K562 (cell line): ENCODE measurements at places on chromosomes 2 and 18. TPM values are rescaled to one million over a fixed set of nuclear protein-coding genes. Genes with fewer than 3 reads are reported as not detected.

DNA sequence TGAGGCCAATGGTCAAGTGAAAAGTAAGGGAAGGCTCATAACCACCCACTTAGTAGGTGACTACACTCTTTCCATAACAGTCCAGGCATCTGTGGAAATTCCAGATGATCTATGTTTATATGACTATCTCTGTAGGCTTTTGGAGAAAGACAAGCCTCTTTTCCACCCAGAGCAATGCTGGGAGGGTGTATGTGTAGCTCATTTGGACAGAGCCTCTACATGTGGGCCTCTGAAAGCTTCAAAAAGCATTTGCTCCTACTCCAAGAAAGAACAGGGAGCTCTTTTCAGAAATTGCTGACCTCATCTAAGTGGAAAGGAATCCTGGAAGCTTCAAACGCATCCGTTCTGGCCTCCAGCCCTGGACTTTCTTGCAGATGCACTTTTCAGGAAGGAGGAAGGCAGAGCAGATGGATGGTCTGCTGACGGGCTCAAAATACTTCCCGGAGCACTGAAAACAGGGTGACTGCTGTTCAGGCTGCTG, 308.7 kb downstream of the LRATD1 start:
- no peak for DNase-seq

DNA sequence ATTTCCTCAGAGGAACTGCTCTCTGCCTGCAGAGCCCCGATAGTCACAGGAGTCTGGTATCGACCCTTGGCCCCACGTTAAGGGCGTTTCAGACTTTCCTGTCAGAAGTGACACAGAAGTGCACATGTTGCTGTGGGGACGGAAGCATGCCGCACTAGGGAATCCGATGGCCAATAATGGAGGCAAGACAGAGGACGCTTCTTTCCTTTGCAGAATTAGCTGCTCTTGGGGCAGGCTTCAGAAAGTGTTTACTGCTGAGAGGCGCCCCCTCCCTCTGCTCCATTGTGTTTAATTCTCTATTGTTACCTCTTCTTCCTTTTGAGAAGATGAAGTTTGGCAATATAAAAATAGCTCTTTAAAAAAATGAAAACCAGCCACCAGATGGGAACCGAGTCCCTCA, 118.6 kb upstream of the EML6 start:
- no peak for DNase-seq

DNA sequence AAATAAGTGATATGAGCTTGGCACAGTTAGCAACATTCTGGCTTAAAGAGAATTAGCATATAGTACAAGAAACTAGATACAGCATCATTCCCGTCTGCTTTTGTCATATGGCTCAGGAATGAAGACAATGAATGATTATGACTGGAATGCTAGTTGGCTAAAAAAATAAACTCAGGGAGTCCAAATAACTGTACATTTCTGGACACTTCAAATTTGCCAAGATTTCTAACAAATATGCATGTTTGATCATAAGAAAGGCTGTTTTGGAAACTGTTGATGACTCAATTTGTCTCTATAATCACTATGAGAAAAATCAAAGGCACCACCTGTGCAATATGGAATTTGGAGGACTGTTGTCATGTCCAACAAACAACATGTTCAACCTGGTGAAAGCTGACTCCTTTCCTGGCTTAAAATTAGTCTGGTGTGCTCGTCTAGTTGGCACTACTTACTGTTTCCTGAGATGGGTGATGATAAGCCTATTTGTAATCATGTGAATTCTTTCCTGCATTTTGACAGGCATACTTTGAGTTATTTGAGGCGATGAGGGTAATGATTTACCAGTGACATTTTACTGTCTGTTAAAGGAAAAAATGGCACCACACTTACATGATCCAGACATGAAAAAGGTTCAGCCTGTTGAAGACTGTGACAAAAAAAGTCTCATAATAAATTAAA, 133.9 kb upstream of the CDH20 start:
- no peak for DNase-seq

- no peak for DNase-seq
Measured at GRCh38 chr2:138235041-138235440, 266.5 kb upstream of the SPOPL start.

GRCh38 chr18:39318462-39318861, 1752.9 kb upstream of the CELF4 start:
- no peak for DNase-seq

DNA sequence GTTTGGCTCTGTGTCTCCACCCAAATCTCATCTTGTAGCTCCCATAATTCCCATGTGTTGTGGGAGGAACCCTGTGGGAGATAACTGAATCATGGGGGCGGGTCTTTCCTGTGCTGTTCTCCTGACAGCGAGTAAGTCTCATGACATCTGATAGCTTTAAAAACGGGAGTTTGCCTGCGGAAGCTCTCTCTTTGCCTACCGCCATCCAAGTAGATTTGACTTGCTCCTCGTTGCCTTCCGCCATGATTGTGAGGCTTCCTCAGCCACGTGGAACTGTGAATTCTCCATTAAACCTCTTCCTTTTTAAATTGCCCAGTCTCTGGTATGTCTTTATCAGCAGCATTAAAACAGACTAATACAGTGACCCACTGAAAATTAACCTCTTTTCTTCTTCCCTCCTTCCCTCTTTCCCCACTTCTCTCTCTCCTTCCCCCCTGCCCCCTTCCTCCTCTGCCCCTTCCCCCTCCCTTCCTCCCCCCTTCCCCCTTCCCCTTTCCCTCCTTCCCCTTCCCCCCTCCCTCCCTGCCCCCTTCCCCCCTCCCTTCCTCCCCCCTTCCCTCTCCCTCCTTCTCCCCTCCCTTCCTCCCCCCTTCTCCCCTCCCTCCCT, 818.8 kb downstream of the SLC4A3 start:
- no peak for DNase-seq

DNA sequence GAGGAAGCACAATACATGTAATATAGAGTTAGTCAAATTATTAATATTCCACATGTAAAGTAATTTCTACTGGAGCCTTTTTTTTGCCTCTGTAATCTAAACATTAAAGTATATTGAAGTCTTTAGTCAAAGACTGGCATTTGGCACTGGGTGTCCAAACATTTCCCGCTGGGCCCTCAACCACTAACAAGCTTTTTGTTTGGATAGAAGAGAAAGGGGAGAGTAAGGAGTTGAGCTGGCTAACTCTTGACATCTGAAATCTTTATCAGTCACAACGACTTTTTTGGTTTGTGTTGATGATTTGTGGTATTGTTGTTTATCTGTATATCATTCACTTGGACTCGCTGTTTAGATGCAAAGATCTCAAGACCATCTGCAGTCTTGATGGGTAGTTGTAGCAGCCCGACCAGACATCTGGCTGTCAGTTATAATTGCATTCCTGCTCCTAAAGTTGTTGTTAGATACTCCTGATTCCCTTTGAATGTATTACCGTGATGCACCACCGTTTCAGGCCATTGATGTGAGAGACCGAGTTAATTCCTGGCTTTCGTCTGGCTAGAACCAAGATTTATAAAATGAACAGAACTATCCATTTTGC, 379.6 kb downstream of the MTX2 start:
- DNase-seq, result no peak

DNA sequence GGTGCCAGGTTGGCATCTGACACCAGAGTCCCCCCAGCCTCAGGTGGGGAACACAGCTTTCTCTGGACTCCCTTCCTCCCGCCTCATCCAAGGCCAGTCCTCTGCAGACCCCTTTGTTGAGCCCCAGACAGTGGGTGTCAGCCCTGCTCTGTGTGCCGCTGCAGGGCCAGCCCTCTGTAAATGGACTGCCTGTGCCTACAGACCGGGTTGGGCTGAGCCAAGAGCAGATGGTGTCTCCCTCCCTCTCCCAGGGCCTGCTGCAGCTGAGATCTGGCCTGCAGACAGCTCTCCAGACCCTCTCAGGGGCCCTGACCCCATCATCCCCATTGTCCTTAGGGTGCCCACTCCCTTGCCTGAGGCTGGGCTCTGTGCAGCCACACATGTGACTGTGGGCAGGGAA, 160.8 kb downstream of the KLHL29 start:
- no peak for DNase-seq

DNA sequence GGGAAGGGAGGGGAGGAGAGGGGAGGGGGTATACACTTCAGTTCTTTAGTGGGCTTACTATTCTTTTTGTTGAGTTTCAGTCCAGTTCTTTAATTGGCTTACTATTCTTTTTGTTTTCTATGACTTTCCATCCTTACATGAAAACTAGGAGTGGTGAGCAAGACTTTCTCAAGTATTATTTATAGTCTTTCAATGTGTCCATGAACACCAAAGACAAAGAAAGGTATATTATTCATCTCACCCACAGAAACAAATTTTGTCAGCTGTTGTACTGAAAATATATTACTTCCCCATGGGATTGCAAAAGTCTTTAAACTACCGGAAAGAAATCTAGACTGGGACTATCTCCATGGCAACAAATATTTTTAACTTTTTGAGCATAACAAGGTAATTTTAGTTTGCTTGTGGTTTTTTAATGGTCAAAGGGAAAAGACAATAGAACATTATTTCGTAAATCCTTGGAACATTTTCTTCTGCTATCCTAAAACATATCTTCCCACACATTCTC, 17.6 kb downstream of the ADAM17 start:
- no peak for DNase-seq

GRCh38 chr2:55710025-55710424, 16.4 kb upstream of the PNPT1 start:
- DNase-seq, result no peak

DNA sequence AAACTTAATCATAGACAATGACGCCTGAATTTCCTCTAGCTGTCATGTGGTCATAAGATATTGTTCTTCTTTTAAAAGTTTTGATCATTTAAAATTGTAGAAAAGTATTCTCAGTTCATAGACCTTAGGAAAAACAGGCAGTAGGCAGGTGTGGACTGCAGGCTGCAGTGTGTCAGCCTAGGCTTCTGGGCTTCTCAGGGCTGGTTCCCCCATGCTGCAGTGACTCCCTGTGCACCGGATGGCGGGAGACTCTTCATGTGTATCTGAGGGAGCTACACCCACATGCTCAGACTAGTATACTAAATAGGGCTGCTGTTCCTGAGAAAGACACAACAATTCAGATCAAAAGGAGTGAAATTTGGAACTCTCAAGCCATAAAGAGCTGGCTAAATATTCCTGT, 72.4 kb downstream of the PXDN start:
- DNase-seq, result no peak

DNA sequence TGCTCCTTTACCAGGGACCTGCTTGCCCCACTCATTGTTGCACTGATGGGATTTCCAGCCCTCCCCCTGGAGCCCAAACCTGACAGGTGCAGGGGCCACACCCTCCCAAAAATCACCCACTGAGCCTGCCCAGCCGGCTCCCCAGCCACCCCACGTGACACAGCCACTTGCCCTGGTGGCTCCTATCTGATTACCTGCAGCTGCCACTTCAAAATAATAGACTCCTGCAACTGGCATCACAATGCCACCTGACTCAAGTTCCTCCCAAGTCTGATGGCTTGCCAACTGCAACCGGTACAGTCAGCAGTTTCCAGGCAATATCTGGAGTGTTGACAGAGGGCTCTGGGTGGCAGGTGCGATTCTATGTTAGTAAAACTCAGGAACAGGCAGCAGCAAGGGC, 66.2 kb downstream of the CRACDL start:
- DNase-seq, result no peak

DNA sequence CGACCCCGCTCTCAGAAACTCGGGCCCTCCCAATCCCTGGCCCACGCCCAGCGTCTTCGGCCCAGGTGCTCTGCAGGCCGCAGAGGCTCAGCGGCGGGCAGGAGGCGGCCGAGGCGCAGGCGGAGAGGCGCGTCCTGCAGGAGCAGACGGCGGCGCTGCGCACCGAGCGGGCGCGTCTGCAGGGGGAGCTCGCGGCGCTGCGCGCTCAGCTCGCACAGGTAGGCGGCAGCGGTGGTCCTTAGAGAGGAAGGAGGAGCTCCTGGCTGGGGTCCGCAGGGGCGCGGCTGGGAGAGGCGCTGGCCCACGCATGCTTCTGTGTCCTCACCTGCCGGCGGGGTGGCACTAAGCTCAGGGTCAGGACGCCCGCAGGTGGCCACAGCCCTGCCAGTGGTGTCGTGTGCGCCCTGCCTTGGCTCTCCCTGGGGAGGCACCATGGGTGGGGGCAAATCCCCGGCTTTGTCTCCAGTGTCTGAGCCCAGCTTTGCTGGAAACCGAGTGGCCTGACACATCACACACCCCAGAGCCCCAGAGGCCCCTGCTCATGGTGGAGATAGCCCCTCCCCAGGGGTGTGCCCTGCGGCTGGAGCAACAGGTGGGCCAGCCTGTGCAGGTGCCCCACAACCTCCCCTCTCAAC, 14.9 kb upstream of the SNED1 start:
- peak; percentile 35 for DNase-seq

DNA sequence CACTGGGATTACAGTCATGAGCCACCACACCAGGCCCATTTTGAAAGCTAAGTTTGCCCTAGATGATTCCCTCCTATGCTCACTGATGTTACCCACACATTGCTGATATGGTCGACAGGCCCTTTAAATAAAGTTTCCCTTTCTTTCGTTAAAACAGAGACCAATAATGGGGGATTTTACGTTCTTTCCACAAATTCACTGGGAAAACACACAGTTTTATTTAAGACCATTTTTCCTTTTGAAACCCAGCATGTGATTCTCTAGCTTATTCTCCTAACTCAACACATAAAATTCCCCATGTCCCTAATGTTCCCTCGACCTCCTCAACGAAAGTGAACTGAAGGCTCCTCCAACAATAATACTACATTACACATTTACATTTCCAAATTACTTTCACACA, 223.2 kb downstream of the ANAPC1 start:
- no peak for DNase-seq

- DNase-seq, result no peak
Measured at GRCh38 chr2:200399636-200400035, 93.1 kb downstream of the SPATS2L start.

GRCh38 chr18:12031846-12032245, 50.5 kb downstream of the IMPA2 start:
- DNase-seq, result no peak

CD207 gene
- polyA plus RNA-seq, result not detected in 2 replicates

ABCG8 gene
- not detected in 2 replicates for polyA plus RNA-seq

TCF23 gene
- not detected in 2 replicates for polyA plus RNA-seq

DCAF17 gene
- polyA plus RNA-seq, result 15.6 and 19.7 TPM in 2 replicates

CD8B gene
- not detected in 2 replicates for polyA plus RNA-seq

OSBPL1A gene
- polyA plus RNA-seq, result 0.40 TPM in 1 of 2 replicates, not detected in the other
